ENCODE measurements at places on chromosomes 2 and 18.

- no peak for DNase-seq
These were observed 19.3 kb upstream of the HPCAL1 start for GRCh38 chr2:10283106-10284062.

DNA sequence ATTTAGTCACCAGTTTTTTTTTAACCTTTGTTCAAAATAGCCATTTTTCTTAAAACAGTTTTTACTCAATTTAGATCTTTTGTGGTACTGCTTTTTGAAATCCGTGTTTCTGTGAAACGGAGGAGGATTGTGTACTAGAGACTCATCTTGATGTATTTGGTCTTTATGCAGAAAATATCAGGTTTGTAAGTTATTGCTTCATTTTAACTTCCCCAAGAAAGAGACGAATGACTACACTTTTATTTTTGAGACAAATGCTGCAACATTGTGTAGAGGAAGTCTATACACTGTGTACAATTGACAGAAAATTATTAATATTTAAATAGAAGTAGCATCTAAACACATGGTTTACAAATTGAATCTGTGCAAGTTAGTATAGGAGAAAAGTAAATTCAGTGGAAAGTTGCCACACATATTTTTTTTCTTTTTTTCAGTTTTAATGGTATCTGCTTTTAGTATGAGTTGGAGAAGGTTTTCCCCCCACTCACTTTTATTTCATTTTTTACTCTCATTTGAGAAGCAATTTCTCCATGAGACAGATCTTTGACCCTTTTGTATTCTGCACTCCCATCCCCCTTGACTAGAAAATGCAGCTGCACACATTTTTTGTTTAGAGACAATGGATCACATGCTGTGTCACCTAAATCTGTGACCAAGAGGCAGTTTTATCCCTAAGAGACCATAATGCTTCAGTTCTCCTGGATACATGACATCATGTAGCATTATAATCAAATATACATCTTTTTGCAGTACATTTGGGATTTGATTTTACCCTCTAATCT is 200.8 kb upstream of the STON1 start:
- peak; percentile 50 for DNase-seq

GRCh38 chr18:44802508-44802907 is 121.8 kb downstream of the SETBP1 start:
- no peak for DNase-seq

- no peak for DNase-seq
These were observed 96.9 kb upstream of the ZNF236 start for GRCh38 chr18:76725445-76725844.

DNA sequence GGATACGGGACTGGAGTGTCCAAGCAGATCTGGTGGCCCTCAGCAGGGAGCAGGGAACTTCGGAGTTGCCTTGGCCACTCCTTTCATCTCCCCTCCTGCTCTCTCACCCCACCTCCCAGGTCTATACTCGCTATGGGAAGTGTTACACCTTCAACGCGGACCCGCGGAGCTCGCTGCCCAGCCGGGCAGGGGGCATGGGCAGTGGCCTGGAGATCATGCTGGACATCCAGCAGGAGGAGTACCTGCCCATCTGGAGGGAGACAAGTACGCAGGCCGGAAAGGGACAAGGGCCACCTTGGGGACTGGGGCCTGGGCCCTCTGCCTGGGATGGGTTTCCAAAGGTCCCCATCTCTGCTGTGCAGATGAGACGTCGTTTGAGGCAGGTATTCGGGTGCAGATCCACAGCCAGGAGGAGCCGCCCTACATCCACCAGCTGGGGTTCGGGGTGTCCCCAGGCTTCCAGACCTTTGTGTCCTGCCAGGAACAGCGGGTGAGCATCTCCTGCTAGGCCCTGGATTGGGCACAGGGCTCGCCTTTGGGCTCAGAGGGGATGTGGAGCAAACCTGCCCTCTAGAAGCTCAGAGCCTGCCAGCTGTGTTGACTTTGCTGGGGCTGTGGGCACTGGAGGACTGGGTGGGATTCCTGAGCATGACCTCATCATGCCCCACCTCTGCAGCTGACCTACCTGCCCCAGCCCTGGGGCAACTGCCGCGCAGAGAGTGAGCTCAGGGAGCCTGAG is 11.8 kb downstream of the CHPF start:
- no peak for DNase-seq

DNA sequence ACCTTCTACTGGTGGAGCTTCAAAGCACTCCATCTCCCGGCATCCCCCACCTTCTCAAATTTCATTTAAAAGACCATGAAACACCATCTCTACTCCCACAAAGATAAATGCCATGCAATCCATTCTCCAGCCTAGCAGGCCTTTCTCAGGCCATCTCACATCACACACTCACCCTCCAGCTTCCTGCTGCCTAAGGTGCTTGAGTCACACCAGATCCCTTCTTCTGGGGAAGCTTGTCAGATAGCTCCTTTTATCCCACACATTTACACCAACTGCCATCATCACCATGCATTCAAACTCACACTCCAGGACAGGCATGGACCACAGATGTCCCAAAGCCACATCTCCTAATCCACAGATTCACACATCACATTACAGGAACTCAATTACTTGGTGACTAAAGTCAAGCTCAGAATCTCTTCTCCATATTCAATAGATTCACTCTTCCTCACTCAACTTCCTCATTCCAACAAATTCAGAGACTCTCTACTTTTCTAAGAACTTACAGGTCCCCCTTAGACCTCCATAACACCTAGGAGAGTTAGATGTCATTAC is 292.5 kb downstream of the TNS1 start:
- no peak for DNase-seq

All from NCI-H1105 treated with DMSO at 0.1 percent for 48 hours (cell line).